Endodermal cell (in vitro differentiated cells): ENCODE measurements at places on chromosomes 12 and 14. TPM values are rescaled to one million over a fixed set of nuclear protein-coding genes. Genes with fewer than 3 reads are reported as not detected.

Gene SMCO2
- total RNA-seq: 1.0 TPM in 1 of 2 replicates, not detected in the other

Gene SIRT4
- total RNA-seq: 2.2 to 6.5 TPM (median 2.3 TPM) in 3 replicates

Gene MYF5
- not detected in 2 replicates for total RNA-seq

Gene SLCO1B1
- 0.95 and 1.5 TPM in 2 replicates for total RNA-seq

GRCh38 chr14:102264775-102265174, 40.2 kb downstream of the MOK start:
- DNase-seq: no peak

- peak; percentile 79 for DNase-seq
These were observed 251.4 kb upstream of the RGS6 start for GRCh38 chr14:71680736-71681387.

GRCh38 chr14:32073537-32074189, 3.4 kb upstream of the ARHGAP5 start:
- peak; percentile 68 for DNase-seq

- DNase-seq: peak; percentile 14
These were observed 285.3 kb downstream of the ZFP36L1 start for GRCh38 chr14:68507544-68508081.

GRCh38 chr12:30794591-30795409, 40.0 kb upstream of the CAPRIN2 start:
- DNase-seq: no peak

DNA sequence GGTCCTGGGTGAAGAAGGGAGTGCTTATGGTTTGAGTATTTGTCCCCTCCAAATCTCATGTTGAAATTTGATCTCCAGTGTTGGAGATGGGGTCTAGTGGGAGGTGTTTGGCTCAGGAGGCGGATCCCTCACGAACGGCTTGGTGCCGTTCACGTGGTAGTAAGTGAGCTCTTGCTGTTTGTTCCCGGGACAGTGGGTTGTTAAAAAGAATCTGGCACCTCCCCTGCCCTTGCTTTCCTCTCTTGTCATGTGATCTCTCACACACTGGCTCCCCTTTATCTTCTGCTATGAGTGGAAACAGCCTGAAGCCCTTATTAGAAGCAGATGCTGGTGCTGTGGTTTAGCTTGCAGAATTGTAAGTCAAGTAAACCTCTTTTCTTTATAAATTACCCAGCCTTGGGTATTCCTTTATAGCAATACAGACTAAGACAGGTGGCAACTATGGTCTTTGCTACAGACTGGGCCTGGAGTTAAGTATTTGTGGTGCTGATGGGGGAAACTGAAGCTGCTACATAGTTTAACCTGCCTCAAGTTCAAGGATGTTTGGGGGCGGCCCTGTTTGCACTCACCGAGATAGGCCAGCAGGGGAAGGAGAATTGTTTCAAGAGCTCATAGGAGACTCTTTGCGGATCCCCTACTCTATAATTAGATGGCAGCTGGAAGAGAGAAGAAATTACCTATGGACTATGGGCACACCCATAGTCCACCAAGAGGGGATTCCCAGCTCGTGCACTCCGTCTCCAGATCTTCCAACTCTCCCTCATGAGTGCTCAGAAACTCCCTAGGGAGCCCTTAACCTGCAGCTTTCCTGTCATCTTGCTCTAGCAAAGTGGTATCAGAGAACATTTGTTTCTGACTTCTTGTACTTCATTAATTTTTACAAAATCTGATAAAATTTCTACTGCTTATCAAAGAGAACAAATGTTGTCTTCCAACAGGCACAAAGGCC, 164.6 kb downstream of the SLC15A5 start:
- DNase-seq: peak; percentile 88

GRCh38 chr12:42086031-42086430, 58.6 kb downstream of the GXYLT1 start:
- no peak for DNase-seq
